NCI-H2081 (cell line): ENCODE measurements at places on chromosomes 13 and 19.

DNA sequence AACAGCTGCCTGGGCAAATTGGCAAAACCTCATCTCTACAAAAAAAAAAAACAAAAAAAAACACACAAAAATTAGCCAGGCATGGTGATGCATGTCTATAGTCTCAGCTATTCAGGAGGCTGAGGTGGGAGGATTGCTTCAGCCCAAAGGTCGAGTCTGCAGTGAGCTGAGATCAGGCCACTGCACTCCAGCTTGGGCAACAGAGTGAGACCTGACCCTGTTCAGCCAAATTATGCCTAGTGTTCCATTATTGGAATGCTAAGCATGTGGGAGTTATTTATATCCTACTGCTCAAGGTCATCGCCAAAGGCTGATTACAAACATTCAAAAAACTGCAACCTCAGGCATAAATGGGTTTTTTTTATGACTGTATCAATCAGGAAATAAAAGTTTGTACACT, 1251.0 kb upstream of the PCDH9 start:
- DNase-seq, result no peak

GRCh38 chr13:44583137-44583536, 7.0 kb upstream of the TSC22D1 start:
- DNase-seq, result no peak

DNA sequence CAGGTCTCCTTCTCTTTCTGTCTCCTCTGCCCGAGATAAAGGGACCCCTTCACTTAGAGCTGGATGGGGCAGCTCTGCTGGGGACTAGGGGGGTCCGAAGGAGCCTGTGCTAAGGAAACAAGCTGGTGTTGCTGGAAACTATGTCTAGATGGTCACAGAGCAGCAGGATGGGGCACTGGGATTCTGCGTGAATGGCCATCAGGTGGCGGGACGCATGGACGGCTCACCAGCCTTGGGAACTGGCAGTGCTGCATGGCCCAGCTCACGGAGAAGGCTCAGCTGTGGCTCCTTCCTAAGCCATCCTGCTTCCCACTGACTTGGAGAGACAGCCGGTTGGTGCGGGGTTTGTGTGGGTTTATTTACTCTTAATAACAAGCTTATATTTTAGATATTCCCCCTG, 411.8 kb downstream of the ZNF536 start:
- no peak for DNase-seq

DNA sequence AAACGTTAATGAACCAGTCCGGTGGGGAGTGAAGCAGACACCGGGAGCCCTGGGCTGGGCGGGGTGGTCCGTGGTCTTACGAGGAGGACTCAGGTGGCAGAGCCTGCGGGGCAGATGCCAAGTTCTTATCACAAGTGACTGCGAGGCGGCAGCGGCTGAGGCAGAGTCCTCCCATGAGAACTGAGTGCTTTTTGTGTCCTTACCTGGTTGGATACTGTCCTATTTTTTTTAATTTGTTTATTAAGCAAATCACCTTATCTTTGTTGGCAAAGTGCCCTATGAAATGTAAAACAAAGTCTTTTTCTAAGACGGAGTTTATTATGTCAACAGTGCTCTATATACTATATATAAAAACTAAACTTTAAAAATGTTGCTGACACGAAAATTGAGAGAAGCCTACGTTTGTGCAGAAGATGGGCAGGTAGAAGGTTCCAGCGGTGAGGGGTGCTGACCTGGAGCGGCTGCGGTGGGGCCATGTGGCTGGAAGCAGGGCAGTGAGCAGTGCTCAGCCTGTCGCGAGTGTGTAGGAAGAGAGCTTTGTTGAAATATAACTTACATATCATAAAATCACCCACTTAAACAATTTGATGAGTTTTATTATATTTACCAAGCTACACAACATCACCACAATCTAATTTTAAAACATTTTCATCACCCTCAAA, 82.2 kb downstream of the ATP11A start:
- no peak for DNase-seq

DNA sequence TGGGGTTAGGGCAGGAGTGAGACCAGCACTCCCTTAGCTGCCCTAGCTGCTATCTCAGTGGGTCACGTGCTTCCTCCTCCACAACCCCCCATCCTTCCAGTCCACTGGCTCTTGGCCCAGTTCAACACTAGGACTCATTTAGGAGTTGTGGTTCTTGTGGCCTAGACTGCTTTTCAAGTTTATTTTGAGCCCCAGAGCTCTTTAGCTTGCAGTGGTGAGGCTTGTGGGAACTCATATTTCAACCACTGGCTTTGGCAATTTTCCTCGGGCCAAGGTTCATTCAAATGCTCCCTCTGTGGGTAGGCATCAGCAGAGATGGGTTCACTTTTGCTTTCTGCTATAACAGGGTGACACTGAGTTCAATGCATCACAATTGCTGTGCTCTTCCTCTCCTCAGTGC, 436.2 kb upstream of the SLITRK5 start:
- no peak for DNase-seq

DNA sequence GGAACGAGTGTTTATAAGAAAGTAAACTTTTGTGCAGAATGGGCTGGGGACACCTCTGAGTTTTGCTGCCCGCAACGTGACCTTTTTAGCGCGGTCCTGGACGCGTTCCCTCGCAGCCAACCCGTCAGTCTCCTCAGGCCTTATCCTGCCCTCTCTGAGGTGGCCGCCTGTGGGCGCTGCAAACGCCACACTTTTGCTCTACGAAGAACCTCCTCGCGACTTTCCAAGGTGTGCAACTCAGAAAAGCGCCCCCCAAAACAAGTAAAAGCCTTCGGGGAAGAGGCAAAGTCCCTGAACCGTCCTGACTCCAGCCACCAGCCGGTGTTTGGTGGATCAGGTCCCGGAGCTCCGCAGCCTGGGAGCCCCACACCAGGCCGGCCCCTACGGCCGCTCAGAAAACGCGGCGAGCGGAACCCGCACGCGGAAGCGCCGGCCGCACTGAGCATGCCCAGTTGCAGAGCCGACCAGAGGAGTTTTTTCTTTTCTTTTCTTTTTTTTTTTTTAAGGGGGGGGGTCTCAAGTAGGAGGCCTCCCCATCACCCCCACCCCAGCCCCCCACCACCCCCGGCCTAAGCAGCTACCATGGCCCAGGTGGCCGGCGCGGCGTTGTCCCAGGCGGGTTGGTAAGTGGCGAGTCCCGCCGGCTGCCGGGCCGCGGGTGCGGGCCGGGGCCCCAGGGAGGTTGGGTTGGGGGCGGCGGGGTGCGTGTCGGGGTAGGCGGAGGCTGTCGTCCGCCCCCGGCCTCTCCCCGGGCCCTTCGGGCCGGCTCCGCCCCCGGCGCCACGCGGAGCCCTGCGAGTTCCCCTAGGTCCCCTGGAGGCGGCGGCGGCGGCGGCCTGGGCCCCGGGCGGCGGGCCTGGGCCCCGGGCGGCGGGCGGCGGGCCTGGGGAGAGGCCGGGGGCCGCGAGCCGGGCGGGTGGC, at the start of gene TDRD3:
TDRD3 (plus strand) TSS at position 438 of the 921 bp plus-strand sequence; CDS start at position 583, 145 bp downstream.
- peak; percentile 87 for DNase-seq

- DNase-seq, result no peak
Observed at GRCh38 chr13:100789481-100789880, 114.9 kb upstream of the TMTC4 start.

GRCh38 chr19:19262190-19263057, 10.7 kb downstream of the TM6SF2 start:
- DNase-seq, result no peak

- DNase-seq, result no peak
Observed at GRCh38 chr13:42036711-42037110, 11.7 kb upstream of the DGKH start.

- no peak for DNase-seq
Observed at GRCh38 chr13:110443622-110444225, 117.8 kb downstream of the RAB20 start.

GRCh38 chr13:78334059-78334458, 269.3 kb downstream of the POU4F1 start:
- DNase-seq, result no peak

DNA sequence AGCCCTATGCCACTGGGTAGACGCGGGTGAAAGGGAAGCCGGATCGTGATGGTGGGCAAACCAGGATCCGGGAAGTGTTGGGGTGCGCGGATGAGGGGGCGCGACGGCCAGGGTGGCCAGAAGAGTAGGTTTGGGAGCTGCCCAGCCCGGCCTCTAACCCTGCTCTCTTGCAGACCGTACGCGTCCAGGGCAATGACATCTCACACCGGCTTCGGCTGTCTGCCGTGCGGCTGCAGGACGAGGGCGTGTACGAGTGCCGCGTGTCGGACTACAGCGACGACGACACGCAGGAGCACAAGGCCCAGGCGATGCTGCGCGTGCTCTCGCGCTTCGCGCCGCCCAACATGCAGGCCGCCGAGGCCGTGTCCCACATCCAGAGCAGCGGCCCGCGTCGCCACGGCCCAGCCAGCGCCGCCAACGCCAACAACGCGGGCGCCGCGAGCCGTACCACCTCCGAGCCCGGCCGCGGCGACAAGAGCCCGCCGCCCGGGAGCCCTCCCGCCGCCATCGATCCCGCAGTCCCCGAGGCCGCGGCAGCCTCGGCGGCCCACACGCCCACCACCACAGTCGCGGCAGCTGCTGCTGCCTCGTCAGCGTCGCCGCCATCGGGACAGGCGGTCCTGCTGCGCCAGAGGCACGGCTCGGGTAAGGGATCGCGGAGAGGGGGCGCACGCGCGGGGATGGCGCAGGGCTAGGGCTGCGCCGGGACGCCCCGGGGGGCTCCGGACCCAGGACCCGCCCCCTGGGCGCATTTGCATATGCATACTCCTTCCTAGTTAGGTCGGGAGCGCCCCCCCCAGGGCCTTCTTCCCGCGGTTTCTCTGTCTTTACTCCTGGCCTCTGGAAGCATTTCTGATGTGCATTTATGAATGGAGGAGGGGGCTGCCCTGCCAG, 4.1 kb downstream of the VSTM2B start:
- no peak for DNase-seq
